ENCODE measurements at places on chromosomes 5 and 9.
A peak's percentile ranks its signal among the peaks of the same experiment; 100 is the strongest.

GRCh38 chr5:76818844-76819831 is at the start of gene F2RL1:
Gene F2RL1, plus strand, starts transcription at chr5:76819030. Its CDS starts 153 bp downstream, at chr5:76819183.
- DNase-seq: peak; percentile 90

DNA sequence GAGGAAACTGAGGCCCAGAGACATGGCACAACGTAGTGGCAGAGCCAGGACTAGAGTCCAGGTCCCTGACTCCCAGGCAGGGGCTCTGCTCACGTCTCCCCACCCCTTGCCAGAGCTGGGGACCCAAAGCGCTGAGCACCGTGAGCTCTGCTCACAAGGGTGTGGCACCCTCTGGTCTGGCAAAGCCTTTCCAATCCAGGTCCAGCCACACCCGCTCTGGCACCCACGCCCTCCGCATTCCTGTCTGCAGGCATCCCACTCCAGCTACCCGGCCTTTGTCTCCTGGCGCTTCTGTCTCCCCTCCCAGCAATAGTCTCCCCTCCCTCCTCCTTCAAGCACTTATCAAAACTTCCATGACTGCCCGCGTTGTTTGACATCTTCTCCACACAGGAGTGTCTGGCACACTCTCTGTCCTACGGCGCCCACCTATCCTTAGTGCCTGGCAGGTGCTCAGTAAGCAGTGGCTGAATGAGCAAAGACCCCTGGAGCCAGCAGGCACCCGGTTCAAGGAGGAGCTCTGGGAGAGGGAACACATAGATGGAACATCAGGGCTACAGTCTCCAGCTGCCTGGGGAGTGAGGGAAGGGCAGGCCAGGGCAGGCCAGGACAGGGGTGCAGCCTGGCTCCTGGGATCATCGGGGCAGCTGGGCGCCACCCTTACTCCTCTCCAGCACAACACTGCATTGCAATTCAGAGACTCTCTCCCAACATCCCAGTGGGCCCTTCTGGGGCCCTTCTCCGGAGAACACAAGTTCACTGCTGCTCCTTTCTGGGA is 12.0 kb downstream of the HIGD2A start:
- DNase-seq: peak; percentile 56

GRCh38 chr5:11851965-11852716 is 52.1 kb downstream of the CTNND2 start:
- DNase-seq: no peak

- no peak for DNase-seq
Measured at GRCh38 chr5:164187785-164188184, 682.4 kb downstream of the MAT2B start.

DNA sequence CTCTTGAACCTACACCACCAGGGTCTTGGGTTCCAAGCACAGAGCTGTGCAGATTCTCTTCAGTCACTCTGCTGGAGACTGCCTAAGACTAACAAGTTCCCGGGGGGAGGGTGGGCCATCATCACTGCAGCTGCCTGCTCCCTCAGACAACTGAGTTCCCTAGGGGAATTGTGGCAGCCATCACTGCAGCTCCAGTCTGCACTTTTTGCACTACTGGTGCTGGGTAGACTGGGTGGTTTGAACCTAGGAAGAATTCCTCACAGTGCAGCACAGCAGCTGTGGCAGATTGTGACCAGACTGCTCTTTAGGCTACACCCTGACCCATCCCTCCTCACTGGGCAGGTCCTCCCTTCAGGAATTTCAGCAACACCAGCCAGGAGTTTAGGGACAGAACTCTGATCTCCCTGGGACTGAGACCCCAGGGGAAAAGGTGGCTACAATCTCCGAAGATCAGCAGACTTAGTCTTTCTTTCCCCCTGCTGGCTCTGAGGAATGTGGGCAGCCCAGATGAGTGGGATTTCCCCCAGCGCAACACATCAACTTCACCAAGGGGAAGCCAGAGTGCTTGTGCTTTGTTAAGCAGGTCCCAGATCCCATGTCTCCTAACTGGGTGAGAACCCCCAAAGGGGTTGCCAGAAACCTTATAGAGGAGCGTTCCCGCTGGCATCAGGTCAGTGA is 30.9 kb upstream of the RGMB start:
- no peak for DNase-seq

Data from mucosa of gallbladder (tissue), 1 donor.